MV-4-11 (cell line): ENCODE measurements at places on chromosomes 1 and 21.

DNA sequence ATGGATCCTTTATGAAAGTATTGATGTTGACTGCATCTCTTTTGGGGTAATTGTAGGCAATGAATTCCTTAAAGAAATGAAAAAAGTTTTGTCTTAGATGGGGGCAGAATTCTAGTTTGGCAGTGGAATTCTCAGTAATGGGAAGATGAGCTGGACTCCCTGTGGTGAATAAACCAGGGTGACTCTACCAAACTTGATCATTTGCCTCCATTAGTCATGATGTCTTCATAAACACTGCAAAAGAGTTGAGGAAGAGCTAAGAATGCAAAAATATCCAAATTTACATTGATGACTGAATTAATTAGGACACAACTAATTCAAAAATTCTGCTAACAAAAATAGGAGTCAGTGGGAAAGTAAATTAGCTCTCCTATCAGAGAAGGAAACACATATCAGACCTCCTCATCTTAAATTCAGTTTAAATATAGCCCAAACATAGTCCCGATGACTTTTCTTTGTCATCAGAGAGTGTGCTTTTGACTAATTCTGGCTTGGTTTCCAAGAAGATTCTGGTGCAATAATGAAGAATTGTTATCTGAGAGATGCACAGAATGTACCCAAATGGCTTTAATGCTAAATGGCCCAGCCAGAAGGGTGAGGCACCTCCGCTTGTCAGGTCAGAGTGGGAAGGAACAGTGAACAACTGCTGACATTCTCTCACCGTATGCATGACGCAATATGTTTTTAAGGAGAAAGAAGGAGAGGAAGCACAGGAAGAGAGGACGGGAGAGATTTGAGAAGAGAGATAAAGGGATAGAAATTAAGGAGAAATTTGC is 525.1 kb downstream of the LMO4 start:
- no peak for DNase-seq

- no peak for DNase-seq
These were observed 67.7 kb downstream of the ALG6 start for GRCh38 chr1:63435161-63435560.

DNA sequence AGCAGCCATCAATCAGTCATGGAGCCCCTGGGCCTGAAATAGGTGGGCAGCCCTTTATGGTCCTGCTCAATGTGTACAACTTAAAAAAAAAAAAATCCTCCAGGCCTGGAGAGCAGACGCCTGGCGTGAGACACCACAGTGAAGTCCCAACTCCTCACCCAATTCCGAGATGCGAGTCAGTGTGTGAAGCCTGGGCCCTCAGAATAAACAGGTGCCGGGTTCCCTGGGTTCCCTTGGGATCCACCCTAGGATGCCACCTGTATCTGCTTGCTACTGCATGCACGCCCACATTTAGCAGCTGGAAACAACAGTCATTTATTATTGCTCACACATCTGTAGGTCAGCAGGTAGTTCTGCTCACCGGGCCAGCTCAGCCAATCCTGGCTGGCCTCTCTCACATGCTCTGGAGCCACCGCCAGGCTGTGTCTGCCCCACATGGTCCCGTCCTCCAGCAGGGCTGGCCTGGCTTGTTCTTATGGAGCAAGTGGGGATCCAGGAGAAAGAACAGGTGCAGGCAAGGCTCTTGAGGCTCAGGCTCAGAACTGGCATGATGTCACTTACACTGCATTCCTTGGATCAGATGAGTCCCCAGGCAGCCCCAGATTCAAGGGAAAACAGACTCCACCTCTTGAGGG is 172.7 kb downstream of the NPHP4 start:
- no peak for DNase-seq

- no peak for DNase-seq
These were observed 134.7 kb downstream of the FAM78B start for GRCh38 chr1:166031932-166032571.

DNA sequence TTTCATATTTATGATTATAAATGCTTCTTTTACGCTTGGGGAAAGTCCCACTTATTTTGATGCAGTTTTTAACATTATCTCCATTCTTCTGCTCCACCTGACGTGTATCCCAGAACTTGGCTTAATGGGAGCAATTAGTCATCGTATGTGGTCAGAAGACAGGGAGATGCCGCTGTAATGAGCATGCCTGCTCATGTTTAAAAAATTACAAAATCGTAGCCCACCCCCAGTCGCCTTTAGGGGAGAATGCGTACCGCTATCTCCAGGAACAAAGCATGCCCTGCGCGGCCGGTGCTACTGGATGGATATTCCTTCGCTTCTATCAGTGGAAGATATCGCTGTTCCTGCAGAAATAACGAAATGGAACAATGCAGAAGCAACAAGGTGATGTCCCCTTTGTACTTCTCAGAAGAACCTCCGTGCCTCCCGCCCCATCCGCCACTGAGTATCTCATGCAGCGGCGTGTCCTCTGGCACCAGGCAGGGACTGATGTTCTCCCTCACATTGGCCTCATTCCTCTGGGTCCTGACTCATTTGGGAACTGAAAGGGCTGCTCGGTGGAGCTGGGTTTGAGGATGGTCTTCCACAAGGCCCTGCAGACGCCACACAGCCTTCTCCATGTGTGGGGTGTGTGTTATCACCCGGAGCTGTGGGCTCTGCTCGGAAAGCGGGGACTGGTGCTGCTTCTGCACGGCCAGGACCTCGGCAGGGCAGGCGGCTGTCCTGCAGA is 116.3 kb upstream of the COL6A1 start:
- no peak for DNase-seq

- DNase-seq = peak; percentile 62
These were observed 9.7 kb upstream of the AGO1 start for GRCh38 chr1:35873243-35873750.

- DNase-seq = no peak
These were observed 79.6 kb downstream of the ATP1B1 start for GRCh38 chr1:169186106-169186505.

DNA sequence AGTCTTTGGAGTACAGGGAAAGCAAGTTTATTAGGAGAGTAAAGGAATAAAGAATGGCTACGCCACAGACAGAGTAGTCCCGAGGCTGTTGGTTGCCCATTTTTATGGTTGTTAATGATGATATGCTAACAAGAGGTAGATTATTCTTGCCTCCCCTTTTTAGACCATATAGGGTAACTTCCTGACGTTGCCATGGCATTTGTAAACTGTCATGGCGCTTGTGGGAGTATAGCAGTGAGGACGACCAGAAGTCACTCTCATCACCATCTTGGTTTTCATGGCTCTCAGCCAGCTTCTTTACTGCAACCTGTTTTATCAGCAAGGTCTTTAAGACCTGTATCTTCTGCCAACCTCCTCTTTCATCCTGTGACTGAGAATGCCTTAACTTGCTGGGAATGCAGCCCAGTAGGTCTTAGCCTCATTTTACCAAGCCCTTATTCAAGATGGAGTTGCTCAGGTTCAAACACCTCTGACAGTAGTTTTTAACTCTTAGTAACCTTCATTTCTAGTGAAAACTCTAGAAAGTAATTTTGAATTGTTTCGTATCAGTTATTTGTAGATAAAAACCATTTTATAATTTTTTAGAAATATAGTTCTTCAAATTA is 26.2 kb downstream of the TCP10L start:
- no peak for DNase-seq
